ENCODE measurements at places on chromosomes 3 and 15.

- DNase-seq, result no peak
Measured at GRCh38 chr3:103494011-103494410, 1059.2 kb downstream of the ZPLD1 start.

DNA sequence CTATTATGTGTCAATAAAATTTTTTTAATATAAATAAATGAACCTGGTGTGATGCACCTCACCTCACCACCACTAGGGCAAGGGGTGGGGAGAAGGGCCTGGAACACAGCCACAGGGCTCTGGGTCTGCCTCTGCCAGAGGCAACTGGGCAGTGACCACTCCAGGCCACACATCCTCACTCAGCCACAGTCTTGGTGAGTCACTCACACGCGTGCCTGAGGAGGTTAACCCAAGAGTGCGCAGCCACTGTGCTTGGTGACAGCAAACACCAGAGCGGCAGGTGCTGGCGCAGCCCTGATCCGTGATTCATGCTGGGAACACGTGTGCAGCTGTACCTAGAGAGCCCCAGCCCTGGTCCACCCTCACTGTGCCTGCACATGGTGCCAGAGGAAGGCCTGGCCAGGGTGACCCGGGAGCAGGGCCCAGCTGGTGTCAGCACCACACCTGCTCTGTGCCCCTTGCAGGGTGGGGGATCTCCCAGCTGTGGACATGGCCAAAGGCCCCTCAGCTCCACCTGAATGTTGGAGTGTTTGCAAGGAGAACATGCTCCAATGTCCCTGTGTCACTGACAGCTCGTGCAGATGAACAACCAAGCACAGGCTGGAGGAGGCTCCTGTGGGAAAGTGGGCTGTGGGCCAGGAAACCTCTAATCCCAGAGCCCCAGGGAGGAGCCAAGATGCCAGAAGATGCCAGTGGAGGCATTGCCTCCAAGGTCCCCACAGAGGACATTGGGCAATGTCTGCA, 2.1 kb downstream of the SLC41A3 start:
- no peak for DNase-seq

- DNase-seq, result no peak
Measured at GRCh38 chr15:101549647-101550046, 60.1 kb upstream of the PCSK6 start.

DNA sequence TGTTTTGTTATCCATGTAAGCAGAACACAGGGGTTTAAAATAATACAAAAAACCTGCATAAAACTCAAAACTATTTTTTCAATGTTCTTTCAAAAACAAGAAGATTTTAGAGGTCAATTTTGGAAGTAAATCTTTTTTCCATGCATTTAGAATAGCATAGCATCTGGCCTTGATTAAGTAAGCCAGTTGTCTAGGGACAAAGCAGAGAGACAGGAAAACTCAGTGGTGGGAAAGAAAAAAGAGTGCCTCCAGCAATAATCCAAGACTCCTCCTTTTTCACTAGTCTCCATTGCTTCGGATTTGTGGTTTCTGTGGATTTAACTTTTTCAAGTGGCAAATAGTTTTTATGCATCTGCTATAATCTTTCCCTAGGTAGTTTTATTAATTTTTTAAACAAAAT, 88.9 kb downstream of the SUCNR1 start:
- no peak for DNase-seq

DNA sequence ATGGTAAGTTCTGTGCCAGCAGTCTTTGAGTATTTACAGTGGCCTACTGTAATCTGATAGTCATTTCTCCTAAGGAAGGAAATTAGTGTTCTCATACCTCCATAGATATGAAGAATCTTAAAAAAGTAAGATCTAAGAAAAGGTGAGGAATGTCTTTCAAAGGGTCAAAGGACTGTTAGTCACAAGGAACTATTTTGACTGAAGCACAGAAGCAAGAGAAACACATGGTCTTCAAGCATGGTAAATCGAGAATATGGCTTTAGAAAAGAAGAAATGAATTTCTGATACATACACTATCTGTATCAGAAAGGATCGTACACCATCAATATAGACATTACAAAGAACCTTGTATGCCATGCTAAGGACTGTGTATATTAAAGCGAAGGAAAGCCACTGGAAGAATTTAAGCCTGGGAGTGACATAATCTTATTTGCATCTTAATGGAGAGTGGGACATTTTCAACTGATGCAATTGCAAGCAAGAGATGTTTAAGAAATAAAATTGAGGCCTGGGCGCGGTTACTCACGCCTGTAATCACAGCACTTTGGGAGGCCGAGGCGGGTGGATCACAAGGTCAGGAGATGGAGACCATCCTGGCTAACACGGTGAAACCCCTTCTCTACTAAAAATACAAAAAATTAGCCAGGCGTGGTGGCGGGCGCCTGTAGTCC, 5.5 kb upstream of the ACAP2 start:
- no peak for DNase-seq

- DNase-seq, result no peak
Measured at GRCh38 chr3:13108861-13109260, 35.6 kb upstream of the IQSEC1 start.

GRCh38 chr3:71549951-71550350, 33.6 kb downstream of the FOXP1 start:
- DNase-seq, result no peak

DNA sequence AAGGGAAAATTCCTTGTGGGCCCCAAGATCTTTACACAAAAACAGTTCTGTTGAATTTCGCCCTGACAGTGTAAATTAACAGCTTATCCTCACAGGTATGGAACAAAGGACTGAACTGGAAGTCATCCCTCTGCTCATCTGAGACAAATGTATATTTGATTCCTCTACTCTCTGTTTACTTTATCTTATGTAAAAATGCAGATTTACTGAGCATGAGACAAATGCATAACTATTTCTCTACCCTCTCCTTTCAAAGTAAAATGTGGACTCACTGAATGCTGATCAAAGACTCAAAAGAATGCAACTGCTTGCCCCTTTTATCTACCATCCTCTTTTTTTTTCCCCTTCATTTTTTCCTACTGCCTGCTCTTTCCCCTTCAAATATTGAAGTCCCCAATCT, 98.6 kb upstream of the CRBN start:
- no peak for DNase-seq

DNA sequence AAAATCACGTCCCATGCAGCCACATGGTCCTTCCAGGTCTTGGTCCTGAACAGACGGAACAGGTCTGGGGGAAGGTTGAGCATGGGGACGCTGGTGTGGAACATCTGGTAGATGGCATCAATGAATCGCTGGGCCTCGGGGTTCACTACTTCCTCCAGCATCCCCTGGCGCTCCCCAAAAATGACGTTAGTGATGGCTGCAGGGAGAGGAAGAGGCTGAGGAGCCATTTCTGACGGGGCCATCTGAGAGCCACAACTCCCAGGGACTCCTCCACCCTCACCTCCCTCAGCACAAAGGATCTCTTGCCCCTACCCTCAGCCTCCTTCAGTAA, 23.7 kb downstream of the CYP11A1 start:
- DNase-seq, result no peak

- DNase-seq, result no peak
Measured at GRCh38 chr3:194067949-194068362, 68.0 kb upstream of the HES1 start.

- no peak for DNase-seq
Measured at GRCh38 chr3:186105543-186105942, 3.3 kb downstream of the ETV5 start.

- DNase-seq, result no peak
Measured at GRCh38 chr3:71815340-71816067, 30.6 kb upstream of the PROK2 start.

- DNase-seq, result no peak
Measured at GRCh38 chr3:33980252-33980651, 181.8 kb downstream of the PDCD6IP start.

DNA sequence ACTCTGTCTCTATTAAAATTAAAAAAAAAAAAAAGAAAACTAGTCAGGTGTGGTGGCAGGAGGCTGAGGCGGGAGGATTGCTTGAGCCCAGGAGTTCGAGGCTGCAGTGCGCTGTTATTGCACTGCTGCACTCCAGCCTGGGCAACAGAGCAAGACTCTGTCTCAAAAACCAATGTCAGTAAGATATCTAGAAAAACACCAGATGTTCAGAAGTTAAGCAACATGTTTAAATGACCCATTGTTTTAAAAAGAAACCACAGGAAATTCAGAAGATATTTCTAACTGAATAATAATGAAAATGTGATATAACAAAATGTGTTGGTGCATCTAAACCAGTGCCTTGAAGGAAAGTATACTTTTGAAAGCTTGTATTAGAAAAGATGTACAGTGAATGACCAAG, 203.4 kb upstream of the CGNL1 start:
- no peak for DNase-seq

DNA sequence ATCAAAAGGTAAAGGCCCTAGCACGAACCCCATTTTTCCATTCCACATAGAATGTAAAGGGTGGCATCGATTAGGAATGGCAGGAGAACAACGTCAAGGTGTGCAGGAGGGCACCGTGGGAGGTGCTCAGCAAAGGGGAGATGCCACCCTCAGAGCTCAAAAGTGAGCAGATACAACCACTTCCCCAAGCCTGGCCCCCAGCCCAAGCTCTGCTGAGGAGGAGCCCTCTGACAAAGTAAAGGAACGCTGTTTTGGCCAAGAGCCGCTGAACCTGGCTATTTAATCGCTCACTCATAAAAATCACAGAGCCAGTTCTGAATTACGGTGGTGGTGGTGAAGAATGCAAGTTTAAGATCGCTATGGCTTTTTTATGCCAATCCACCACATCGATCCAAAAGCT, 12.4 kb downstream of the GNB5 start:
- no peak for DNase-seq

- DNase-seq, result no peak
Measured at GRCh38 chr3:48129921-48130320, 58.3 kb downstream of the CDC25A start.

- no peak for DNase-seq
Measured at GRCh38 chr15:65920825-65921309, 51.6 kb downstream of the RAB11A start.

- no peak for DNase-seq
Measured at GRCh38 chr15:101702077-101702476, 22.2 kb downstream of the TARS3 start.

GRCh38 chr3:63908776-63909175, 3.4 kb downstream of the SCAANT1 start:
- no peak for DNase-seq

DNA sequence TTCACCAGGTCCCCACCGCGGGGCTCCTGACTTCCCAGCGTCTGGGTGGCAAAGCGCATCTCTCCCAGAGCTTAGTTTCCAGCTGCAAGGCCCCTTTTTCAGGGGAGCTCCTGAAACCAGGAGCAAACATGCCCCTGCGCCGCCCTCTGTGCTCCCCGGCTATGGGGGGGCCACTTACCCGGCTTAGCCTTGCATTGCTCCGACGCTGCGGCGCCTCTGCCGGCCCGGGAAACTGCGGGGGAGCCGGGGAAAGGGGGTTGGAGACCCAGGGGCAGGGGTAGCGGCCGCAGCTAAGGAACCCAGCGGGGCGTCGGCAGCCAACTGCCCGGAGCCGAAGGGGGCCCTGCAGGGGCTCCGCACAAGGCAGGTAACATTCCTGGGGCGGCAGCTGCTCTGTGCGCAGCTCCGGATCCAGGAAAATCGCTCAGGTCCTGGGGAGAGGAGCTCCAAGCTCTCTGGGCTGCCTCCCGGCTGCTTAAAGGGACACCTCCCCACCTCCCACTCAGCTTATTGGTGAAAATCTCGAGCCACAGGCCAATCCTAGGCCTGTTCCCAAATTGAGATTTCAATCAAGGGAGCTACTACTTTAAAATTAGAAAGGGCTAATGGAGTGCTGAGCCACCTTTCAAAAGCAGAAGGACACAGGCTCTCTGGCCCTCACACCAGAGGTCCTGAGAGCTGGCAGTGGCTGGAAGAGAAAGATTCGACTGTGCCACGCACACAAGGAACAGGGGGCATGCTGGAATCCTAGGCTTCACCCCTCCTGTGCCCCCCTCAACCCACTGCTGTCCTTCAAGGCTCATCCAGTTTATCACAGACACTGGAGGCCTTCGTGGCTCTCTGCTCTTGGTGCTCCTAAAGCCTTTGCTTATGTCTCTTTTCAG, 42.7 kb upstream of the PRICKLE2 start:
- no peak for DNase-seq

DNA sequence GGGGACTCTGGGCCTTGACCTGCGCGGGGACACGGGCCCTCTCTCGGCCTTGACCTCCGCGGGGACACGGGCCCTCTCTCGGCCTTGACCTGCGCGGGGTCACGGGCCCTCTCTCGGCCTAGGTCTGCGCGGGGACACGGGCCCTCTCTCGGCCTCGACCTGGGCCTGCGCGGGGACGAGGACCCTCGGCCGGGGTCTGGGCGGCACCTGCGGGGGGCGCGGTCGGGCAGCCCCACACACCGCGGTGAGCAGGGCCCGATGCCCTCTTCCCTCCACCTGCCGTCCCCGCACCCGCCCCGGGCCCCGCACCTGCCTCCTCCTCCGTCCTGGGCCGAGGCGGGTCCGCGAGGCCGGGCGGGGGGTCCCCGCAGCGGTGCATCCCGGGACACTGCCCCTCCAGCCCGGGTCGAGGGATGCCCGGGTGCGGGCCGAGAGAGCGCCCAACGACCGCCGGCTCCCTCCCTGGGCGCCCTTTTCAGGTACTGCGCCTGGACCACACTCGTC, 15.6 kb upstream of the CERS3 start:
- DNase-seq, result no peak

DNA sequence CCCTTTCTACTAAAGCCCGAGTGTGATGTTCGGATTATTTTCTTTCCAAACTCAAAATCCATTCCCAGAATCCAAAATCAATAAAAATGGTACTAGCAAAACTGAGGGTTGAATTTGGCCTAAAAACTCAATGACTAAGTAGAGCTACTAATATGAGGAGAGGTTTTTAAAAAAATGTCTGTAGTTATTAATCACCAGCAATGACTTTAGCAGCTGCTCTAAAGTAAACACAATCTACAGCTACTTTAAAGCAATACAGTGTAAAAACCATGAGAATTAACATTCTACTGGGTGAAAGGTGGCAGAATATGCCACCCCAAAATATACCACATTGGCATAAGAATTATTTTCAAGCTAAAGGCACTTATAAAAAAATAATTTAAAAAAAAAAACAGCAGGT, 23.5 kb downstream of the FHIT start:
- DNase-seq, result no peak

DNA sequence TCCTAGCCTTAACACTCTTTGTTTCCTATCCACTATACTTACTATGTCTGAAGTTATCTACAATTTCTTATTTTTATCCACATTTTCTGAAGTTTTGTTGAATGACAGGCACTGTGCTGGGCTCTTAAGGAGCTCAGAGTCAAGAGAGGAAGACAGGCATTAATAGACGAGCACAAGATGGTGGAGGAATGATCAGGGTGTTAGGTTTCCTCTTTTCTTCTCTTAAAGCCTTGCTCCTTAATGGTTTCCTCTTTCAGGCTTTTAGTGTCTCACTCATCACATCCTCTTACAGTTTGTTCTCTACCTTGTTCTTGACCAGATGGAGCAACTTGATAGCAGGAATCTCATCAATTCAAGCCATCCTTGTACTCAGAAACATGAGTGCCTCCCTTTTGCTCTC, 52.9 kb upstream of the BCL6 start:
- DNase-seq, result no peak

DNA sequence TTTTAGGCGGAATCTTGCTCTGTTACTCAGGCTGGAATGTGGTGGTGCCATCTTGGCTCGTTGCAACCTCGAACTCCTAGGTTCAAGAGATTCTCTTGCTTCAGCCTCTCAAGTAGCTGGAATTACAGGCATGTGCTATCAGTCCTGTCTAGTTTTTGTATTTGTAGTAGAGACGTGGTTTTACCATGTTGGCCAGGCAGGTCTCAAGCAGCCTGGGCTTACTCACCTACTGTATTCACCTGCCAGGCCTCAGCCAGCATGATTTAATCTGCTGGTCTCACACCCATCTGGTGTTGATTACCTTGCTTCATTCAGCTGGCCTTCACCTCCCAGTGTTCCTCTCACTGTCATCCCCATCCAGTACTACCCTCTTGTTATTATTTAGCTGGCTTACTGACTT, 102.0 kb downstream of the IL12A start:
- no peak for DNase-seq
